ENCODE measurements at places on chromosomes 1 and 21.

DNA sequence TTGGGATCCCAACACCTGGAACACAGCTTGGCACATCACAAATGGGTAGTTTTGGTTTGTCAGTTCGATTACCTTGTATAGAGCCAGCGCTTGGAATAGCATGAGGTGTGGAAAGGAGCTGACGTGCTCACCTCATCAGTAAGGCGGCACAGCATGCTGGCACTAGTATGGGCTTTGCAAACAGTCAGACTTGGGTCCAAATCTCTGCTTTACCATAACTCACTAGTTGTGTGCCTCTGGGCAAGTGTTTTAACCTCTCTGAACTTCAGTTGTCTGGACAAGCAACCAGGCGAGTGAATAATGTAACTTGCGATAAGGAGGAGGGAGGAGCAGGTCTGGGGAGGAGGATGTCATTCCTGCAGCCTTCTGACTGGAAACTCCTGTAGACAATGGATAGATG is 26.3 kb upstream of the NEK2 start:
- DNase-seq, result no peak

- DNase-seq, result no peak
Observed at GRCh38 chr1:53637511-53638359, 101.2 kb downstream of the GLIS1 start.

DNA sequence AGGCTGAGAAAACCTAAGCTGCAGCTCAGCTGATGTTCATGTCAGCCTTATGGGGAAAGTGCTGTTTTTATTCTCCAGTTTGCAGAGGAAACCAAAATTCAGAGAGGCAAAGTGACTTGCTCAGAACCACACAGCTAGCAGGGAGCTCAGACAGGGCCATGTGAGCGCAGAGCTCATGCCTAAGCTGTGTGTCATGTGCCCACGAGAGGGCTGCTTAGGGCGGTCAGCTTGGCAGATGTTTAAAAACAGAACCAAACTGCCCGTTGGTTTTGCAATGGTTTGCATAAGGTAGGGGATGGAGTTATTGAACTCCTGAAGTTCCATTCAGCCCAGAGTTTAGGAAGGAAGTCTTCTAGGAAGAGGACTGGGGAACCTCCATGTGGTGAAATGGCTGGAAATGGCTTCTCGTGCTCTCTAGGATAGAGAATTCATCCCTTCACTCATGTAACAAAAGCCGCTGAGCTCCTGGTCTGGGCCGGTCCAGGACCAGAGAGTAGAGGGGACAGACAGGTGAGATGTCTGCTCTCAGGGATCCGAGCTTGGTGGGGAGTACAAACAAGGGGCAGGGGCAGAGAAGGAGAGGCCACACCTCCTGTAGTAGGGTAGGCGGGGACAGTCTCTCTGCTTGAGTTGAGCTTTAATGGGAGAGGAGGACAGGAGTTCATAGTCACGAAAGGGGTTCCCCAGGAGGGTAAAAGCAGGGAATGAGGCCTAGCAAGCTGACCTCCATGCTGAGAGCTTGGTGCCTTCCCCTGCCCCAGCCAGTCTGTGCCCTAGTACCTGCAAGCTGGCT is 46.9 kb downstream of the ARHGEF10L start:
- DNase-seq, result no peak

DNA sequence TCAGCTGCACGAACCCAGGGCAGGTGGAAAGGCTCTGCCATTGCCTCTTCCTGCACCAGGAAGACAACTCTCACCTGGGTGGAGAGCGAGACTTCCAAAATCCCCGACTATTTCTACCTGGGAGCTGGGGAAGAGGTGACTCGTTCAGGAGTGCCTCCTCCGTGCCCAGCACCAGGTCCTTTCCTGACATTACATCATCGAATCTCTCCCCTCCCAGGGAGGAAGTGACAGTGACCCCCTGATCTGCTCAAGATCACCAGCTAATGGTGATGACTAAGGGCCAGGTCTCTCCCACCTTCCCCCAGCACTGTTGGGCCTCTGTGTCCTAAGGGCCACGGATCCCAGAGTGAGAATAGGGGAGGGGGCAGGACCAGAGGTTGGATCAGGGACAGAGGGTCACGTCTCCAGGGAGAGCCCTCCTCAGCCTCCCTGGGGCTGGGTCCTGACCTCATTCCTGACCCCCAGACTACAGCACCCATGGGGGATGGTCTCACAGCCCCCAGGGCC is 6.8 kb downstream of the MEGF6 start:
- no peak for DNase-seq

DNA sequence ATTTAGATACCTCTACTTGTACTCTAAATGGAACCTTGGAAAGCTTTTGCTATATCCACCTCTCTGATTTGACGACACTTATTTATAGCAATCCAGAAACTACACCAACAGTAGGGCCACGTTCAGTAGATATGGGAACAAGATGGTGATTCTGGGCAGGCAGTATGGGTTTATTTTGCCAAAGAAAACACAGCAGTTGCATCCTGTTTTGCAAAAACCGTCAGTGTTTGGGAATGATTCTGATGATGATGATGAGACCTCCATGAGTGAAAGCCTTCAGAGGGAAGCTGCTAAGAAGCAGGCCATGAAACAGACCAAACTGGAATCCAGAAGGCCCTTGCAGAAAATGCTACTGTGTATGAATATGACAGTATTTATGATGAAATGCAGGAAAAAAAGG is 41.5 kb upstream of the NEXN start:
- no peak for DNase-seq

GRCh38 chr1:197909384-197909783 is 7.0 kb downstream of the C1orf53 start:
- no peak for DNase-seq

DNA sequence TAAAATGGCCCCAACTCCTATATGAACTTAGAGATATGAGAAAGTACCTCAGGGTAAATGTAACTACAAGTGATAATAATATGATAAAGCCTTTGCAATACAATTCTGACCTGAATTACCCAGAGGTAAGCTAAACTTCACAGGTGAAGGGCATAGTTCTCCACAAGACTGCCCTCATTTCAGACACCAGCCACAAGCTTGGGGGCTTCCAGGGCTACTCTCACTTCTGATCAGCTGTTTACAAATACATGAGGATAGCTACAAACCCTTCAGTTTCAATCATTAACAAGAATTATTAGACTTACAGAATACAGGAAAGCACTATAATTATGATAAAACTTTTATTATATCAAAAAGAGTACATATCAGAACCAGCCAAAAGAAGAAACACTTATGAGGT is 18.7 kb upstream of the DPH5 start:
- DNase-seq, result no peak
